ENCODE measurements at places on chromosomes 5 and 9.

GRCh38 chr9:80948066-80948465 is 741.3 kb downstream of the TLE1 start:
- no peak for DNase-seq

- DNase-seq, result no peak
These were observed 5.0 kb upstream of the C1QTNF3 start for GRCh38 chr5:34047774-34048572.

DNA sequence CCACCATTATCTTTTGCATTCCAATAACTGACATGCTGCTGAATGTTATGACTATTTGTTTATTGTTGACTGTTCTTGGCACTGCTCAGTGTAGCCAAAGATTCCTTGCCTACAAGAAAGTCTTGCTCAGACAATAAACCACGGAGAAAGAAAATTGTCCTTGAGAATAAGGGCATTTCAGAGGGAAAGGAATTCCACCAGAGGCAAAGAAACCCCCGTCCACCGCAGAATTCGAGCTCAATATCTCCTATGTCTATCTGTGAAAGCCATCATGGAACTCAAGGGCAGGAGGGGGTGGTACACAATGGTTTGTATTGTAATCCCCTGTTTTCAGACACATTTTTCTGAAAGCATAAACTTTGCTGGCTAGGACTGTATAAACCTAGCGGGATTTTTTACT is 70.3 kb upstream of the ADAMTS16 start:
- no peak for DNase-seq

GRCh38 chr9:4117835-4118610 is 181.8 kb downstream of the GLIS3 start:
- no peak for DNase-seq

DNA sequence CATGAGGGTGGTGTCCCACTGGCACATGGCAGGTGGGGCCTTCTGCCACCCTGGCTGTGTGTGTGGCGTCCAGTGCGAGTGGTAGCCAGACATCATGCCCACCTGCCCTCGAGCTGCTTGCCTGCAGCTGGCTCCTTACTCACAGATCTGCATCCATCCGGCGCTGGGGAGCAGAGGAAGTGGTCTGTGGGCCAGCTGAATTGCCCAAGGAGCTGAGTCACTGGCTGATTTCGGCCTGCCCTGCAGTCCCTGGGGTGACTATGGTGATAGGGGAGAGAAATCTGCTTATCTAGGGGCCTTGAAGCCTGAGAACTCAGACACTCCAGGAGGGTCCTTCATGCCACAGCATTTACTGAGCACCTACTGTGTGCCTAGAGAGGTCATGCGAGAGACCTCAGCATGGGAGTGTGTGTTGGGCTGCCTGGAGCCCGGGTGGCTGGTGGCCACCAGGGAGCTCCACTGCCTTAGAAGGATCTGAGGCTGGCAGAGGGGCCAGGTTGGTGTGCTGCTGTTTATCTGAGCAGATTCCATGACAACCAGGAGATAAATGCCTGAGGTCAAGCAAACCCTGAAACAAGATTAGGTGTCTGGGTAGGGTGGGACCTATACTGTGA is 57.1 kb downstream of the SLC22A5 start:
- peak; percentile 95 for DNase-seq

GRCh38 chr5:98530224-98530623 is 243.2 kb upstream of the RGMB start:
- DNase-seq, result no peak

DNA sequence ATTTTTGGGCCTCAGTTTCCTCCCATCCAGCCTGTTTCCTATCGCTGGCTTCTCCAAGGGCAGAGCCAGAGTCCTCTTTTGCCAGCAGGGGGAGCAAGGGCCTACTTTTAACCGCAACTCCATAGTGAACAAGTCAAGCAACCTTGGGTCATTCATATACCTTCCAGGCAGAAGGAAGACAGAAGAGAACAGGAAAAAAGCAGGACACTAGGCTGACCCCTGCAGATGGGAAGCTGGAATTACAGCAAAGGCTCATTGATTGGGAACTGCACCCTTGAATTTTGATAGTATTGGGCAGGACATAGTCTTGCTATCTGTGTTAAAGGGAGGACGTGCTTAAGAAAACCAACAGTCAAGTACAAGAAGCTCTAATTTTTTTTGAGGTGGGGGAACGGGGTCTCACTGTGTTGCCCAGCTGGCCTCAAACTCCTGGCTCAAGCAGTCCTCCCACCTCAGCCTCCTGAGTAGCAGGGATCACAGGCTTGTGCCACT is 30.1 kb downstream of the QRFP start:
- peak; percentile 90 for DNase-seq

DNA sequence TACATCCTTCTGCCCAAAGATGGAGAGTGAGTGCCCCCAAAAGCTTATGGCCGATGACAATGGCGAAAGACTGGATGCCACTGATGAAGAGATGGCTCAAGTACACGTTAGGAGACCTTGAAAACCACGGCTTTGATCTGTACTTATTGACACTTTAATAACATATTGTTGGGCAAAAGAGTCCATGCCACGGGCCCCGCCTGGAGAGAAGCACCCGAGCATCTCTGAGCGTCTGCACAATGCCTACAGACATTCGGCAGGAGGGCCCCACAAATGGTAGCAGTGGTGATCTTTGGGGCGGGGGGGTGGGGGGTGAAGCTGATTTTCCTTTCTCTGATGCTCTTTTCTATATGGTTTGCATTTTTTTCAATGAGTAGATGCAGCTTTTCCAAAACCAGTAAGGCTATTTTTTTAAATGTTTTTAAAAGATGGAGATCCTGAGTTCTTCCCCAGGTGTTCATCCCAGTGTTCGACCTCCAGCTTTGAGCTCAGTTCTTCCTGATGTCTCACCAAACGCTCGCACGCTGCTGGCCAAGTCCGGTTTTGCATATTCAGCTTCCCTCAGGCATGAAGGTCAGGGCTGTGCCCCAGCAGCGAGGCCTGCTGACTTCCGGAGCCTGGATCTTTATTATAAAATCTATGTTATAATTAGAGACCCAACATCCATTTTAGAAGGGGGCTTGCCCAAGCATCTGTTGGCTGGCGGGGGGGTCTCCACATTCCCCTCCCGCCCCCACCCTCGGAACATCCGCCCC is 34.3 kb upstream of the BARHL1 start:
- DNase-seq, result no peak

All from fibroblast of skin of back (primary cell).